RPMI8226 (cell line): ENCODE measurements at places on chromosomes 7 and 10.

DNA sequence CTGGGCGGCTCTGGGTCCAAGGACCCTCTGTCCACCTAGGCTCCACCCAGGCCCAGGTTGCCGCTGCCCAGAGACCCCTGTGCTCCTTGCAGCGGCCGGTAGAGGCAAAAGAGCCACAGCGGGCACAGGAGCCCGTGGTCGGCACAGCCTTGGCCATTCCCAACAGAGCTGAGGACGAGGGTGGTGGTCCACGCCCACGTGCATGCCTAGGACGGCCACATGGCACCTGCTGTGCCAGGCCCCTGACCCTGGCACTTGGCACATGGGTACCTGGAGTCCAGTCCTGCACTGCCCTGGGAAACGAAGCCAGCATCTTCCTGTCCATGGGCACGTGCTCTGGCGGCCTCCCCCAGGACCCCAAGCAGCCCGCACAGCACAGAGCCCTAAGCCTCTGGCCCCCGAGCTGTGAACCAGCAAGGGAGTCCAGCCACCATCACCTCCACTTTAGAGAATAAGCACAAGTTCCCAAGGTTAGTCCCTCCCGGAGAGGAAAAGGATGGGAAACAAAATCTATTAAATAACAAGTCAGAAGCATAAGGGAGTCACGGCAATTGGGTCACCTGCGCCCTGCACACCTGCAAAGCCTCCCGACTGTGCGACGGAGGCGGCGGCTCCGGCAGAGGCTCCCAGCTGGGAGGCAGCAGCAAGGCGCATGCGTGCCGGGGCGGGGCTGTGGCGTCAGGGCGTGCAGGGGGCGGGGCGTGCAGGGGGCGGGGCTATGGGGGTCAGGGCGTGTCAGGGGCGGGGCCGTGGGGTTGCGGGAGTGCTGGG, 59.1 kb downstream of the STK32C start:
- no peak for DNase-seq

DNA sequence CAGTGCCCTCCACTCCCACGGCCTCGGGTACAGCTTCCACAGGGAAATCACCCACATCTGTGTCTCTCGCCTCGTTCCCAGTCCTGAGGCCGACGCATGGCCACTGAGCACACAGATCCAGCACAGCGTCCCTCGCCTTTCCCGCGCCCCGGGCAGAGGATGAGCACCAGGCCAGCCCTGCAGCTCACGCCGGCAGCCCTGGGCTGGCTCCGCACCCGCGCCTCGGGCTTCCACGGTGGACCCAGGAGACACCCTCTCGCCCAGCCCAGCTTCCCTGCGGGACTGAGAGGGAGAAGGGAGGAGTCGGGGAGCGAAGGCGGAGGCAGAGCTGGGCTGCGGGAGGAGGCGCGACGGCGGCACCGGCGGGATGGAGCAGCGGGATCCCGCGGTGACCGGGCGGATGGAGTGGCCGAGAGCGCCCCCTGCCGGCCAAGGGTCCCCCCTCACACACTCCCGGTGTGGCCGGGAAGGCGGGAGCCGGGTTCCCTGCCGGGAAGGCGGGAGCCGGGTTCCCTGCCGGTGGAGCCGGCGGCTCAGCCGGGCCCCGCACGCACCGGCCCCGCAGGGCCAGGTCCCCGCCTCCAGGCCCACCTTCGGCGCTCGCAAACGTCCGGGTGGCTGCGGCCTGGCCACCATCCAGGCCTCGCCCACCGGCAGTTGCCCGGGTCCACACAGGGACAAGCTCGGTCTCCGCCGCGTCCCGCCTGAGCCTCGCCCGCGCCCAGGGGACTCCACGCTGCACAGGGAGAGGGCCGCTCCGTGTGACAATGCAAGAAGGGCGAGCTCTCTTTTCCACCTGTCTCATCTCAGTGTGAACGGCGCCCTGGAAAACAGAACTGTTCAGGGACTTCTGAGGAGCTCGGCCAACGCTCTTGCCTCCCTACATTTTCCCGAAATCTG, 110.3 kb upstream of the LANCL2 start:
- DNase-seq = peak; percentile 73

- DNase-seq = no peak
Observed at GRCh38 chr10:70775679-70776454, 9.3 kb downstream of the TBATA start.

DNA sequence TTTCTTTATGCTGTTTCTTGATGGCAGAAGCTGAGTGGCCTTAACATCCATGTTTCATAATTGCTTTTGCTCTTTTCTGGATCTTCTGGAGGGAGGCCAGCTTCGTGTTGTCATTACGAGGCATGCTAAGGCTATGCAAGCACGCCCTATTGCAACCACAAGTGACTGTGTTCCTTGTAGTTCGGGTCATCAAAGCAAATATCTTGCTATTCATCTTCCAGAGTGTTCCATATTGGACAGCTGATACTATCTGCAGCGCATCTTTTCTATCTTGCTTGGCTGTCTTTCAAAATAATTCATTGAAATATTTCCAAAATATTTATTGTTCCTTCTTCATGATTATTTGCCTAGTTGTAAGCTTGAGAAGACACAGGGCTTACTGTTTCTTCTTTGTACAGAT, 5.0 kb downstream of the EPHB6 start:
- DNase-seq = no peak

GRCh38 chr10:103912759-103913158, 5.2 kb downstream of the STN1 start:
- DNase-seq = no peak

- no peak for DNase-seq
Observed at GRCh38 chr10:43524434-43525247, 49.8 kb downstream of the ZNF239 start.

GRCh38 chr10:32169556-32169955, 113.3 kb upstream of the KIF5B start:
- no peak for DNase-seq

- no peak for DNase-seq
Observed at GRCh38 chr7:90290244-90291113, 30.6 kb downstream of the FAM237B start.

GRCh38 chr7:117019786-117020590, 66.7 kb downstream of the ST7 start:
- DNase-seq = no peak

DNA sequence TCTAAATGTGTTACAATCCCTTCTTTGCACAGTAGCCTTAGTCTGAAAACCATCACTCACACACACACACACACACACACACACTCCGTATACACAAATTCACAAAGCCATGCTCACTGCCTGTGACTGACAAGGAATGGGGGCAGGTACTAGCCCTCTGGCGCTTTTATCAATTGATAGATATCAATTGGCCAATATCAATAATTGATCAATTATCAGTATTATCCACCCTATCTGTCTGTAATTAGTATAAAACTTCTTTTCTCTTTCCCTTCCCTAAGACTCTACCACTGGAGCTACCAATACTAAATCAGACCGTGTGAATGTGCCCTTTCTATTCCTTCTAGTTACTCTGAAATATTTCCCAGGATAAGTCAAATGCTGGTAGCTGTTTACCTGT, 2.1 kb downstream of the DENND11 start:
- no peak for DNase-seq

GRCh38 chr7:127765150-127765549, 113.2 kb downstream of the SND1 start:
- no peak for DNase-seq

- peak; percentile 40 for DNase-seq
Observed at GRCh38 chr10:86899670-86900276, 57.6 kb downstream of the MMRN2 start.

DNA sequence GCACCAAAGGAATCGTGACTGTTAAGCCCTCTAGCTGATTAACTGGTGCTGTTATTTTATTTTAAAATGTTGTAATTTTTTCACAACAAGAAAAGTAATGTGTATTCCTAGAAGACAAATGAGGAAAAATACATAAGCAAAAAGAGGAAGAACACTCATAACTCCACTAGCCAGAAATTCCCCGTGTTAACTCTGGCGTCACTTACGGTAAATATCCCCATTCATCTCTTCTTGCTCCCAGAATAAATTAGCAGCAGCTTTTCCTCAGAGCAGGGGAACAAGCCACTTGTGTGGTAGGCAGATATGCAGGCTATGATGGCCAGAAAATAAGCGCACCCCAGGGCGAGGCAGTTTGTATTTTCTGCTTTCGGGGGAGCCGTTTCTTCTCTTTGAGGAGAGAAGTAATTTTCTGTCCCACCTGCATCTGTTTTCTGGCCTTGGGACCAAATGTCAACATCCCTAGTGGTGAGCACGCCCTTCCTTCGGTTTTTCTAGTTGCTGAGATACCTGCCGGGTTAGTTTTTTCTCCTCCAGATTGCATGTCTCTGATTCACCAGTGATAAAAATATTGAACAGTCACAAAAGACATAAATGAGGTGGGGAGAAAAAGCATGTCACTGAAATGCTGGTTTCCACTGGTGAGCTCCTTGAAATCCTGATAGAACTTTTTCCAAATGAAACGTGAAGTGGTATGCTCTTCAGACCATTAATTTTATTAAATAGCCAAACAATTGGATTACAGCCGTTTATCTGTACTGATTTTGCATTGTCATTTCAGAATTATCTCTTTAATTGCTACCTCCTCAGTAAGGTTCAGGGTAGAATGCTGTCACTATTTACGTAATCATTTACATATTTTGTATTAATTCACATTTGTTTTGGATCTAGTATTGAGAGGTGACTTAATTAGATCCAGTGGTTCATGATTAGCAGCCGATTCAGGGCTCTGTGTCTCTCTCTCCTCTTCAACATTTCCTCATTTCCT, 268.1 kb downstream of the CAMK1D start:
- no peak for DNase-seq

- DNase-seq = no peak
Observed at GRCh38 chr7:128321044-128321422, 22.7 kb downstream of the RBM28 start.

DNA sequence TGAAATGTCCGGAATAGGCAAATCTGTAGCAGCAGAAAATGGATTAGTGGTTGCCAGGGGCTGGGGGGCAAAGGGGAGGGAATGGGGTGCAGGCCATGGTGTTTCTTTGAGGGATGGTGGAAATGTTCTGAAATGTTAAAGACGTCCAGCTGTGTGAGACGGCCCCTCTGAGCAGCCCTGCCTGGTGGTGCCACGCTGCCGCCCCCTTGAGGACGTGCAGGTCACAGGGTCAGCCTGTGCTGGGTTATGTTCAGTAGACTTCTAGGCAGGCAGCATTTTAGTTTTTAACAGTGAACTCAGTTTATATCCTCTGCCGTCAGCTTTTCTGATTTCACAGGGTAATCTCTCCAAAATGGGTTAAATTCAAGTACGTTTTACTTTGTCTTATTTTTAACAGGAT, 9.4 kb downstream of the NUB1 start:
- DNase-seq = peak; percentile 58

DNA sequence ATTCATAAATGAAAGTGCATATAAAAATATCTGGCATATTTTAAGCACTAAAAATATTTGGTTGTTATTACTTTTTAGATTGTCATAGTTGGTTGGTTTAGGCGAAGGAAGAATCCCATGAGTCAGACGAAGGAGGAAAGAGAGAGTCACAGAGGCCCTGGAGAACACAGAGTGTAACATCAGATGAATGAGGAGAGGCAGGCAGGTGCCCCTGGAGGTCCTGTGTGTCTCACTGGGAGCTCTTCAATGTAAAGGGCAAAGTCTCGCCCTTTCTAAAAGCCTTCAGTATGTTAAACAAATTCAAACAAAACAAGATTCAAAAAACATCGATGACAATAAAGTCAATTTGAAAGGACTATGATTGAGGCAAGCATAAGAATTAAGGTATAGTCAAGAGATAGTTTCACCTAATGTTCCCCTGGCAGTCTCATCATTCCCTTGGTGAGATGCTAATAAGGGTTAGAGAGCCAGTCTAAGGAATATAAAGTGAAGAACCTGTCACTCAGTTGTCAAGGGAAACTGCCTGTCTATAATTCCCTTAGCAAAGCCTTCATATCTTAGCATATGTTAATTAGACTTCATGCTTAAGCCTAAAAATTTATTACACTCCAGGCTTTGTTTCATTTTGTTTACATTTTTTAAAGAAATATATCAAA, 194.3 kb downstream of the TPK1 start:
- DNase-seq = no peak

- DNase-seq = no peak
Observed at GRCh38 chr10:11212288-11213085, 194.8 kb downstream of the CELF2 start.

GRCh38 chr7:76031964-76032363, 15.8 kb downstream of the STYXL1 start:
- no peak for DNase-seq

GRCh38 chr10:132452216-132452650, 55.2 kb downstream of the PWWP2B start:
- no peak for DNase-seq

DNA sequence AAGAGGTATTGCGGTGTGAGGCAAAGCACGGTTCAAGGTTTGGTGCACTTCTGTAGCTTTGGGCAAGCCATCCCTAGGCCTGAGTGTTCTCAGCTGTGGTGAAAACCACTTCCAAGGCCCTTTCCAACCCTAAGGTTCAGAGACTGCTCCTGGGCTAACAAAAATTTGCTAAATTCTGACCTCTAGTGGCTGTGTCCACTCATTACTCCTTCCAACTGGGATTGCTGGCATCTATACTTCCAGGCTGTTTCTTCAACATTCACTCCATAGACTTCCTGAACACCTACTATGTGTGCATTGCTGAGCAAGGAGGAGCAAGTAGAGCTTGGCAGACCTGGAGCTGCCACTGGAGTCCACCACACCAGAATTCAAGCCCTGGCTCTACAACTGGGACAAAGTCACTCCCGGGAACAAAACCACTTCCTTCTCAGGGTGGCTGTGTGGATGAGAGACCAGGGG, 29.3 kb upstream of the SH3PXD2A start:
- DNase-seq = peak; percentile 45

DNA sequence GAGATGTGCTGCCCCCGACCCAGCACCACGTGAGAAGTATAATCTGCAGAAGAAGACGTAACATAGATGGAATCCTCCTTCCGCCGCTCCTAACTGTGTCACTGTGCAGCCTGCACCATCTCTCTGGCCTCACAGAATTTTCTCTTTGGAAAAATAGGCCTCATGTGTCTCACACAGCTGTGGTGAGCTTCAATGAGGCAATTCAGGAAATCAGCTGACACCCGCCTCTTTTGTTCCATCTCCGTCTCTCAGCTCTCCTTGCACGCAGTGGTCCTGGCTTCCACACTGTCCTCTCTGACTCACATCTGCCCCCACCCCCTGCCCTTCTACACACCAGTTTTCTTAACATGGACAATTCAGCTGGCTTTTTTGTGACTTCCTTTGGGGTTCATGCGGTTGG, 7.2 kb downstream of the C10orf90 start:
- no peak for DNase-seq

DNA sequence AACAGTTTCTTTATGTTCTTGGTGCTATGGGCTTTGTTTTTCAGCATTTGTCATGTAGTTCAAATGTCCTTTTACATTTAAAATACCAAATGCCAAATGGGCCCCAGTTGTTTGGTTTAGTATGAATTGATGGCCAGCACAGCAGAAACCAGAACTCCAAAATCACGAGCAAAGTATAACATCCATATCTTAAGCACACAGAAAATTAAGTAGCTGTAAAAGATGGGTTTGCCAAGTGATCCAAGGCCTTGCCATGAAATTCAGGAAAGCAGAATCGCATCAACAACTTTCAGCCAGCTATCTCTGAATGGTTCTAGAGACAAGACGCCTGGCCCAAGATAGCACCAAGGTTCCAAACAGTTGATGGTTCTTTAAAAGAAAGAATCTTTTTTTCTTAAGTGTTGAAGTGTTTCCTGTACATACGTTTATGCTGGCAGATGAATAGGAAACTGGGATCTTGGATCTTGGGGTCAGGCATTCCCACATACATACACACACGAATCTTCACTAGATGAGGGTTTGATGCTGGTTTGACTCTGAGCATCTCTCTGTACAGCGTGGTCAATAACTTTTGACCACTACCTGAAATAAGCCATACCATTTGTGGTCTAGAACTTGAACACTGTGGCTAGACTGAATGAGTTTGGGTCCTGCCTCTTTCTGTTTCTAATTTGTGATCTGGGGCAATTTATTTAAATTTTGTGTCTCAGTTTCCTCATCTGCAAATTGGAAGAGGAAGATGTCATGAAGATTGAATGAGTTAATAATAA, 711.8 kb downstream of the KCNMA1 start:
- no peak for DNase-seq
